Renal cortex interstitium (tissue), 15 donors: ENCODE measurements at places on chromosomes 16 and 17.
A peak's percentile ranks its signal among the peaks of the same experiment; 100 is the strongest.

DNA sequence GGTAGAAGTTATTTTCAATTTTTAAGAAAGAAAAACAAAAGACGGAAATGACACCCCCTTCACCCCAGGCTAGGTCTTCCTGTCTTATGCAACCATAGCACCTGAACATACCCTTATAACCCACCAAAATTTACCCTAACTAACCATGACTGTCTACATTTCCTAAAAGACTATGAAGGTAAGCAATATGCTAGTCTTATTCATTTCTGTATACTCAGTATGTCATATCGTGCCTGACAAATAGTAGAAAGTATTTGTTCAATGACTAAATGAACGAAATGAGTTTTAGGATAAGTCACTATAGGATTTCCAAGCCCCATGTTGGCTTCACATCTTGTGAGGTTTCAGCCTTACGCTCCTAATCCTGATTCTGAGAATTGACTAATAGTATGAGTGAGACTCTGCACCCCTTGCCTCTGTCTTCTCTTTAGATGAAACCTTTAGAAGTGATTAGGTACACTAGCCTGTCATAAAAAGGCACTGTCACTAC lies 6.5 kb downstream of the ADAT1 start:
- DNase-seq, result no peak

GRCh38 chr16:27245276-27246172 lies 23.0 kb downstream of the NSMCE1 start:
- DNase-seq, result no peak

DNA sequence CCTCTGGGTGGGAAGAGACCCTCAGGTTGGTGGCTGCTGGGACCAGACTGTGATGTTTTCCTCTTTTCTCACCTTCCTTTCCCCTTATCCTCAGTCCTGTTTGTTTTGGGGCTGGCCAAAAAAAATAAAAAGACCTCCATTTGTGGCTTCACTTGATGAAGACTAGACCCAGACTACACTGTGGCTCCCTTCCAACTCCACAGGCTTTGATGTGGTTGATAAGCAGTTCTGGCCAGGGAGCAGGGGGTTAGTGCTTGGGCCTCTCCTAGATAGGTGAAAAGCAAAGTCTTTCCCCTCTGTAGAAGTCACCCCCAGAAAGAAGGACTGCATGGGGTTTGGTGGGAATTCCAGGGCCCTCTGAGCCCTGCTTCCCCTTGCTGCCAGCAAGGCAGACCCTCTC lies 11.2 kb upstream of the ADAM11 start:
- DNase-seq, result no peak

DNA sequence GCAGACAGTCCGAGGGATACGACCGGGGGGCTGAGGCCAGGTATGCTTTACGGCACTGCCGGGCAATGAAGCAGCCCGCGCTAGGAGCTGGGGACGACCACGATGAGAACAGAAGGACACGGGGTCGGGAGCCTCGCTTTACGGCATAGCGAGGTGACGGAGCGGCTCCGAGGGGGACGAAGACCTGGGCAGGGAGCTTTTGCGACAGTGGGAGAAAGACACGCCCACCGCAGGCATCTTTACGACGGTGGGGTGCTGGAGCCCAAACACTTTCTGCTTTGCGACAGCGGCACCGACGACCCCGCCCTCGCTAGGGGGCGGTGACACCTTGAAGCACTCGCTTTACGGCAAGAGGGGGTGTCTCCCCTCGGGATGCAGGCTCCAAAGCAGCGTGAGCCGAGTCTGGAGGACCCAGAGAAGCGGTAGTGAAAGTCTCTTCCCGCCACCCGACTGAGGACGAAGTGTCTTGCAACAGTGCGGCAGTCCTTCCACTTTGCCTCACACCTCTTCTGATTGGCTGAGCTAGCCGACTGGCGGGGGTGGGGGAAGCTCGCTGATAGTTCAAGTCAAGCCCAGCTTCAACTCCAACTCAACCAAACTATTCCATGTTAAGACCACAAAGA lies 350 bp upstream of the NEURL4 start:
- DNase-seq, result peak; percentile 98

GRCh38 chr17:37194208-37194607 lies 181.6 kb upstream of the C17orf78 start:
- DNase-seq, result no peak

DNA sequence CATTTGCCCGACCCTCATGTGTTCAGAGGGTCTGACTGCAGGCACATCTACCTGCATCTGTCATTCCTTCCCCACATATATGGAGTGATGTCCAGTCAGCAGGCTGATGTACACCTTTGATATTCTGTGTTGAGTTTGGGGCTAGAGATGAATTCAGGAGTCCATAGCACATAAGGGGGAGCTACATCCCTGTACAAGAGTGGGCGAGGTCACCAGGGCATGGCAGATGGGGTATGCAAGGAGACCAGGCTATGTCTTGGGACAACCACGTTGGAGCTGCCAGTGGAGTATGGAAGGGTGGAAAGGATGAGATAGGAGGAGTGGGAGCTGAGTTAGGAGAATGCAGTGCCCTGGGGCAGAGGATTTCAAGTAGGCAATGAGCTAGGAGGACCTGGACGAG lies 15.0 kb downstream of the SMPD3 start:
- DNase-seq, result no peak

- no peak for DNase-seq
Measured at GRCh38 chr17:19933628-19934027, 44.0 kb downstream of the AKAP10 start.

DNA sequence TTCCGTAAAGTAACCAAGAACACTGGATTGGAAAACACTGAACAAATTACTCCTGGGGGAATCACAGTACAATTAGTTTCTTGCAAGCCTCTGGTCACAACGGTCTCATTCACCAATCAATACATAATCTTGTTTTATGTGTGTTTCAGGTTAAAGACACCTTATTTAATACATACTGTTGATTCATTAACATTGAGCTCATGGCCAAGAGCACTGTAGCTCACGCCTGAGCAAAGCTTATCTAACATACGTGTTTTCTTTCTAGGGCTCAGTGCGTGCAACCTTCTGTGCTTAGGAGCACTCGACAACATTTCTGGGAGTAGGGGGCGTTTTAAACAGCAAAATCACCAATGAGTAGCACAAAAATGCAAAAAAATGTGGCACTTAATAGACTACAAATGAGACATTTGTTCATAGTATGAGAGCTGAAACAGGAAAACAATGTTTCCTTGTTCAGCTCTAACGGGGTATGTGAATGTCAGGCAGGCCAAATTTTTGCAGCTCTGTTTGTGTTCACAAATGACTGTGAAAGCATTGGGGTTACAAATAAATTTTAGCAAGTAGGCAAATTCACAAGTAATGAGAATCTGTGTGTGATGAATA lies 206.2 kb downstream of the CNTNAP4 start:
- DNase-seq, result no peak

DNA sequence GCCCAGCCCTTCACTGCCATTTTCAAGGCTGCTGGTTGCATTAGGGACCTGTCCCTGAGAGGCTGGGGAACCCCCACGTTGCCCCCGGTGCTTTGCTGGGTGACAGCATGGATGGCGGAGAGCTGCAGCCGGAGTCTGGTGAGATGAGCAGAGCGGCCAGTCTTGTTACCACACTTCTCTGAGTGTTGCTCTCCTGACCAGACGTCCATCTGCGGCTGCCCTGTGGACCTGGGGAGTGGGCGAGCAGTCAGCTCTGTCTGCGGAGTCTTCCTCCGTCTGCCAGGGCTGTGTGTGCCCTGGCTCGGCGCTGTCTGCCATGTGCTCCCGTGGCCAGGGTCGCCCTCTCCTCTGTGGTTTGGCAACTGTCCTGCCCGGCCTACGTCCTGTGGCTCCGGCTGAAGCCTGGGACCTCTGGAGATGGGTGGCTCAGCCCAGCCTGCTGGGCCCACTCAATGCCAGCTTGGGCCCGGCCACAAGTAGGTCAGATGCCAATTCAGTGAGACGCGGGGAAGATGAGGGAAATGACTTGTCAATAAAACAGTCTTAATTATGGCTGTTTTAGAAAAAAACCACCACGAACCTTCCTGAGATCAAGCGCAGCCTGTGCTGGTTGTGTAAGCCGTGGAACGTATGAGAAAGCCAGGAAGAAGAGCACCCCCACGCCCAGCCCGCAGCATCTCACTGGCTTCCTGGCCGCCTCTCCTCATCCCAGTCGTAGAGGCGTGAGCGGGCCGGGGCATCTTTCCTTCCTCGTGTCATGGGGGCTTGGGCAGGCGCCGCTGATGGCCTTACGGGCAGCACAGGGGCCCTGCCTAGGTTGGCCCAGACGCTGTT lies 7.9 kb downstream of the KCTD5 start:
- DNase-seq, result no peak
